ENCODE measurements at places on chromosomes 6 and 20.

DNA sequence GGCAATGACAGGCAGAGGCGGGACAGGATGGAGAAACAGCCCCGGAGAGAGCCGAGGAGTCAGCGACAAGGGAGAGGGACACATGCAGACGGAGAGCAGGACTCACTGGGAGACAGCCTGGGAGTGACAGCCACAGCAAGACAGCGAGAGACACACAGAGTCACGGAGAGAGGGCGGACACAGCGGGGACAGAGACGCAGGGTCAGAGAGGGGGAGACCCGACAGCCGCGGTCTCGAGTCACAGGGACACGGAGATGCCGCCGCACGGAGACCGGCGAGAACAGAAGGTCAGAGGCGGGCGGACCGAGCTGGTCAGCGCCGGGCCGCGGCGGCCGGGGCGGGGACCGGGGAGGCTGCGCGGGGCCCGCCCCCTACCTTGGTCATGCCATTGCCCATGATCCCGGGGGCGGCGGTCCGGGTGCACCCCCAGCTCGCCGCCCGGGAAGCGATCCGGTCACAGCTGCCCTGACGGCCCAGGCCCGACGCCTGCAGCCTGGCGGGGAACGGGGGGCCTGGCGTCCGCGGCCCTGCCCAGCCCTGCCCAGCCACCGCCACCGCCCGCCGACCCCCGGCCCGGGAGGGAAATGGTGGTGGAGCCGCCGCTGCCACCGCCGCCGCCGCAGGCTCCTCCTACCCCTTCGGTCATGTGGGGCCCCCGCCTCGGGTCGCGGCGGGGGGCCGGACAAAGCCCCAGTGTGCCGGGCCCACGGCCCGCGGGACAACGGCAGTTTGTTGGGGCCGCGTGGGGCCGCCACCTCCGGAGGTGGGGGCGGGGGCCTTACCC is at the start of the genes DUSP15 and TTLL9:
Gene DUSP15 (minus strand): TSS at position 586 of the 784 bp plus-strand sequence. CDS start 190 bp downstream, at position 396.
Gene TTLL9 (plus strand): TSS at position 693 of the 784 bp plus-strand sequence. CDS start 493 bp downstream, outside the sequence.
- DNase-seq = peak; percentile 39

DNA sequence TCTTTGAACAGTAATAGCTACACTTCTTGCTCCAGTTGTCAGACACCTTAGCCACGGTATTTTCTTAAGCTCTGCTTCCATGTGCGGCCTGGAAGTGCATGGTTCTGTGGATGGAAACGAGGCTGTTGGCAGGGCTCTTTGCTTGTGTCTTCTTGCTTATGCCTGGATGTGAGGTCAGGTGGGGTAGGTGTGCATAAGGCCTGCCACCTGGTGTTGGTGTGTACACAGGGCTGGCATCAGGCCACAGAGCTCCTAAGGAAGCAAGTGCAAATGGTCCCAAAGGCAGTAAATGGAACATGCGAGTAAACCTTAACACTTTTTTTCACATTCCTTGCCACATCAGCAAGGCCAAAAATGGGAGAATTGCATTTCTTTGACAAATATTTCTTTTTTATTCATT is 158.1 kb upstream of the GMDS start:
- DNase-seq = no peak

GRCh38 chr6:165634101-165634880 is 28.8 kb downstream of the PDE10A start:
- DNase-seq = no peak

DNA sequence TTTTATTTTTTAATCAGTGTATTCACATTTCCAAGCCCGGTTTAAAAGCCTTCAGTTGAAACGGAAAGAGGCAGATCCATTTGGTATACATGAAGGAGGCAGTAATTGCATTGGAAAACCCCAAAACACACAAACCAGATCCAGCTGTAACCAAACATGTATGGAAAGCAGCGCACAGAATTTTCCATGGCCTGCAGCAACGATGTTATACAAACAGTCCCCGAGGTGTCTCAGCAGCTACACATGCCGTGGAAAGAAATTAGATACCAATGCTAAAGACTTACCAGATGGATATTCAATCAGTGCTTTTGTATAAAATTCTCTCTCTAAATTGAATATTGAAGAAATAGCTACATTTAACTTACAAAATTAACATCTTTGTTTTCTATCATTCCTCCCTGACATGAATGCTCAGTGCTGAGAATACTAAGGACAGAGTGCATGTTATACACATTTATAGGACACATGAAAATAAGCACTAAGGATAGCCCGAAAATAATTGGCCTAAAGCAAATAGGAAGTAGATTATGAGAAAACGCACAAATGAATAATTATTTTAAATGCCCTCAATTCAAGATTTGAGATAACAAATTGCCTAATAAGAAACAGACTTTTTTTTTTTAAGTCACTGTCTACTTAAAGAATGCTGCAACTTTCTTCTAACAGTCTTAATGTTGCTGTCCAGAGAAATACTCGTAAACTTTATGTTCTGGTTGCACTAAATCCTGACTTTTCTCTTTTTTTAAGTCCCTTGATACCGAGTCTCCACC is 713.1 kb downstream of the HDGFL1 start:
- DNase-seq = no peak

GRCh38 chr6:11432713-11433450 is 104.7 kb upstream of the TMEM170B start:
- DNase-seq = no peak

- DNase-seq = no peak
Measured at GRCh38 chr6:166206066-166206465, 38.4 kb upstream of the TBXT start.

DNA sequence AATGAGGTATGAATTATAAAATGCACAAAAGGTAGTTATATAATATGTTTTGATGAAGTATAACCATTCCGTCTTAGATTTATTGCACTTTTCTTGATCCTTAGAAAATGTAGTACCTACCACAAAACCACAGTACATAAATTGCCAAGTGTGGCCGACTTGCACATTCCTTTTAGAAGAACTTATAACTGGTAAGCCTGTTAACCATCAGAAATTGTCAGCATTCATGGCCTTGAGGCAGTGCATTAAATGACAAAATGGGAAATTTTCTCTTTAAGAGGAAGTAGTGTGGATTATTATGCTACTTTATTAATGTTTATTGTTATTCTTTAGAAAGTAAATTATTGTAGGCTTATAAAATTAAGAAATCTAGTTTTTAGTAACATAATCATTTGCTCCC is 29.6 kb downstream of the TAB2 start:
- no peak for DNase-seq

Data from left ventricle myocardium inferior (tissue), 1 donor.